ENCODE measurements at places on chromosomes 6 and 20.

GRCh38 chr6:105849746-105850145 lies 236.4 kb upstream of the PRDM1 start:
- no peak for DNase-seq

GRCh38 chr6:81683912-81684311 lies 68.6 kb downstream of the TENT5A start:
- DNase-seq: no peak

- DNase-seq: no peak
Measured at GRCh38 chr20:23932256-23932655, 52.7 kb upstream of the CST5 start.

- DNase-seq: no peak
Measured at GRCh38 chr20:17950670-17951069, 17.9 kb downstream of the SNX5 start.

- DNase-seq: no peak
Measured at GRCh38 chr6:63418741-63419140, 99.0 kb upstream of the LGSN start.

DNA sequence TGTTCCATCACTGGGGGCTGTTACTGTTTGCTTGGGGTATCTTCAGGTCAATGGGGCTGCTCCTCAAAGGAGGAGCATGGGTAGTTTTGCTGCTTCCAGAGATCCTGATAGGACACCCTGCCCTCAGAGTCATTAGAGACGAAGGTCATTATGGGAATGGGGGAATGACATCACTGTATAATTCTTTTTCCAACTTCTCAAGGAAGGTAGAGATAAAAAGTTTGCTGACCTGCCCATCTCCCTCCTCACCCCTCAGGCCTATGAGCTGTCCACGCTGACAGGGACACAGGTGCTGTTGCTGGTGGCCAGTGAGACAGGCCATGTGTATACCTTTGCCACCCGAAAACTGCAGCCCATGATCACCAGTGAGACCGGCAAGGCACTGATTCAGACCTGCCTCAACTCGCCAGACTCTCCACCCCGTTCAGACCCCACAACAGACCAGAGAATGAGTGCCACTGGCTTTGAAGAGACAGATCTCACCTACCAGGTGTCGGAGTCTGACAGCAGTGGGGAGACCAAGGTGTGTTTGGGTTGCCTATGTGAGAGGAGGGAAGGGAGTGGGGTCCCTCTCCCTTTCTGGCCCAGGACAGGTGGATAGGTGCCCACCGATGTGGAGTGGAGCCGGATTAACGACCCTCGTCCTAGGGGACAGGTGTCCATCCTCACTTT lies 2.7 kb downstream of the SRF start:
- no peak for DNase-seq

DNA sequence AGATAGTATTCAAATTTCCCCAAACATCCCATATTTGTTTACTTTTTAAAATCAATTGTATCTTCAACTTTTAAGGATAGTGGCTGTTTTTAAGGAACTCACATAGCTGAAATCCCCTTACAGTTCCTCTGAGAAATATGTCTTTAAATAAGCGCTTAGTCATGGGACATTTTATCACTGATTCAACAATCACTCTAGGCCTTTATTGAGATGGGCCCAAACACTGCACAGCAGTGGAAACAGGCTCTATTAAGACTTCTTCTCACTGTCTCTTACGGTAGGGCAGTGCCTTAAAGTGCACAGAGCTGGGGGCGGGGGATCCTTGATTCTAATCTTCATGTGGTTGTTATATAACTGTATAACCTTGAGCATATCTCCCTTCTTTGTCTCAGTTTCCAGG lies 59.8 kb upstream of the RREB1 start:
- no peak for DNase-seq

GRCh38 chr20:16415071-16416053 lies 157.9 kb downstream of the KIF16B start:
- no peak for DNase-seq

DNA sequence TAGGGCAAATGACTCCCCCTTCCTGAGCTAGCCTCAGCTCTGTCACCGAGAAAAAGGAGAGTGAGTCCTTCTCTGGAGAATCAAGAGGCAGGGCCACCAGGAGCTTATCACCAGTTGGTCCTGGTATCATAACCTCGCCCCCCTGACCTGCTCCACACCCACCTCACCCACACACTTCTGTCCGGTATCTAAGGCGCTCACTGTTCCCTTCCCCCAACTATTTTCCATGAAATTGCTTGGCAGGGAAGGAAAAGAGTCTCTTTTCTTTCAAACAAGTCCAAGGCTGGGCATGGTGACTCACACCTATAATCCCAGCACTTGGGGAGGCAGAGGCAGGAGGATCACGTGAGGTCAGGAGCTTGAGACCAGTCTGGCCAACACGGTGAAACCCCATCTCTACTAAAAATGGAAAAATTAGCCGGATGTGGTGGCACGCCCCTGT lies 77.6 kb downstream of the ZMYND8 start:
- DNase-seq: no peak

GRCh38 chr6:76222189-76222588 lies 149.7 kb upstream of the IMPG1 start:
- DNase-seq: no peak

- no peak for DNase-seq
Measured at GRCh38 chr6:139882977-139883728, 508.7 kb upstream of the CITED2 start.

DNA sequence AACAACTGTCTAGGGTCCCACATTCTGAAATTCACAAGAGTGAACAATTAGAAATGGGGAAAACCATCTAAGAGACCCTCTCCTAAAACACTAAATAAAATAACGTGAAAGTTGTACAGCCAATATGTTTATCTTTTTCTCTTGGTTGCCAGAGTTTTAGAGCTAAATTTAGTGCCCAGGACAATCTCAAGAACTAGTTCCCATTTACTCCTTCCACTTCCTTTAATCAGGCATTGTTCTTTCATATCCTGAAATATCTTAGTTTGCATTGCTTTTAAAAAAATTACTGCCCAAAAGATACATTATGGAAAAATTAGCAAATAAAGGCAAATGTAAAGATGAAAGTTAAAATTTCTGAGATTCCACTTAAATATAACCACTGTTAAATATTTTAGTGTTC lies 33.1 kb upstream of the UBR2 start:
- no peak for DNase-seq

DNA sequence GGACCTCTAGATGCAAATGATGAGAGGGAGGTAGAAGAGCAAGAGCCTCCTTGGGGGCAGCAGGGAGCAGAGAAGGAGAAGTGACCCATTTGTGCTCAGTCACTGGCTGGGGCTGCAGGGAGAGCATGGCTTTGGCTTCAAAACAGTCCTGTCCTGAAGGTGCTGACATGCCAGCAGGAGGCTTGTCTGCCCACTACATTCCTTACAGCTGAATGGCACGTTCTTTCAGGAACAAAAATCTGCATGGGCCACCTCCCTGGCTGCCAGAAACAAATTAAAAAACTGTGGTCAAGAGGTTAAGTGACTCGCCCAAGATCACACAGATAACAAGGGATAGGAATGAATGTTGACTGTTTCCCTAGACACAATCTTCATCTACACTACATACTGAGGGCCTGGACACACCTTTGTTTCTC lies 188.8 kb downstream of the HIVEP2 start:
- DNase-seq: no peak

- no peak for DNase-seq
Measured at GRCh38 chr20:23928788-23929187, 49.2 kb upstream of the CST5 start.

DNA sequence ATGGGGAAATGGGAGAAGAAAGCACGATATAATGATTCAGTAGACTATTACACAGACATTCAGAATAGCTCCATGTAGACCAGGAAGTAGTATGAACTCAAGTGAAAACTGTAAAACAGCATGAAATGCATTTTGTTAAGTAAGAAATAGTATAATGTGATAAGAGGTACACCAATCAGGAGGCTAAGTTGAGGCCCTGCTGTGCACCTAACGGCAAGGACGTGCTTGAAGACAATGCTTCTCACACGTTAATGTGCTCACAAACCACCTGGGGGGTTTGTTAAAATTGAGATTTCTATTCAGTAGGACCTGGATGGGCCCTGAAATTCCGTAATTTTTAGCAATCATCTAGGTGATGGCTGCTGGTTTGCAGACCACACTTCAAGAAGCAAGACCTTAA lies 178.9 kb upstream of the SULF2 start:
- DNase-seq: no peak

DNA sequence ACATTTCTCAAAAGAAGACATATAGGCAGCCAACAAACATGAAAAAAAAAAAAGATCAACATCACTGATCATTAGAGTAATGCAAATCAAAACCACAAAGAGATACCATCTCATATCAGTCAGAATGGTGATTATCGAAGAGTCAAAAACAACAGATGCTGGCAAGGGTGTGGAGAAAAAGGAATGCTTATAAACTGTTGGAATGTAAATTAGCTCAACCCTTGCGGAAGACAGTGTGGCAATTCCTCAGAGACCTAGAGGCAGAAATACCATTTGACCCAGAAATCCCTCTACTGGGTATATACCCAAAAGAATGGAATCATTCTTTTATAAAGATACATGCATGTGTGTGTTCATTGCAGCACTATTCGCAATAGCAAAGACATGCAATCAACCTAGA lies 303.8 kb upstream of the THEMIS start:
- no peak for DNase-seq

DNA sequence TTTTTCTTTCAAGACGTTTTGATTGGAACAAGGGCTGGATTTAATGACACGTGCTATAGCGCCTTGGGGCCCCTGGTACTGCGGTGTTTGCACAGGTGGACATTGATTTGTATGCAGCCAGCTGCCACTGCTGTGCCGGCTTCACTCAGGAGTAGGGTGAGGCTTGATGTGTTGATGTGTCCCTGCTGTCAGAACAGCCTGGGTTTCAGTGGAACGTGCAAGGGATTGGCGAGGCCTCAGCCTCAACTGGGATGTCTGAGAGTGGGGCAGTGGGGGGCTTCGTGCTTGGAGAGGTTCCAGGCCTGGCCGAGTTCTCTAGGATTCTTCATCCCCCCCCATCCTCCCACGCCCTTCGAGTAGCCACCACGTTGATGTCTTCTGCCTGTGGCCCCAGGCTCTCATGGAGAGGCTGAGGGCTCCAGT lies 23.0 kb downstream of the PYGB start:
- no peak for DNase-seq
